Eye (tissue), 1 donor: ENCODE measurements at places on chromosomes 1 and 21.

- peak; percentile 38 for DNase-seq
Measured at GRCh38 chr1:234926559-234927311, 201.9 kb downstream of the TOMM20 start.

DNA sequence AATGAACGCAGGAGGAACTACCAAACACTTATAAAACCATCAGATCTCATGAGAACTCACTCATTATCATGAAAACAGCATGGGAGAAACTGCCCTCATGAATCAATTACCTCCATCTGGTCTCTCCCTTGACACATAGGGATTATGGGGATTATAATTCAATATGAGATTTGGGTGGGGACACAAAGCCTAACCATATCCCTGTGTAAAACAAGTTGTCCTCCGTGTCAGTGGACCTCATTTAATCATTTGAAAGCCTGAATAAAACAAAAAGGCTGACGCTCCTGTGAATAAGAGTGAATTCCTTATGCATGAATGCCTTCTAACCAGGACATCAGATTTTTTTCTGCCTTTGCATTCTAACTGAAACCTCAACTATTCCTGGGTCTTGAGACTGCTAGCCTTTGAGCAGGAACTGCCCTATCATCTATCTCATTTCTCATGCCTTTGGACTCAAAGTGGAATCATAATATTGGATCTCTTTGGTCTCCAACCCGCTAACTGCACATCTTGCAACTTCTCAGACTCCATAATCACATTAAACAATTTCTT is 648.8 kb downstream of the ADGRL2 start:
- DNase-seq: no peak

DNA sequence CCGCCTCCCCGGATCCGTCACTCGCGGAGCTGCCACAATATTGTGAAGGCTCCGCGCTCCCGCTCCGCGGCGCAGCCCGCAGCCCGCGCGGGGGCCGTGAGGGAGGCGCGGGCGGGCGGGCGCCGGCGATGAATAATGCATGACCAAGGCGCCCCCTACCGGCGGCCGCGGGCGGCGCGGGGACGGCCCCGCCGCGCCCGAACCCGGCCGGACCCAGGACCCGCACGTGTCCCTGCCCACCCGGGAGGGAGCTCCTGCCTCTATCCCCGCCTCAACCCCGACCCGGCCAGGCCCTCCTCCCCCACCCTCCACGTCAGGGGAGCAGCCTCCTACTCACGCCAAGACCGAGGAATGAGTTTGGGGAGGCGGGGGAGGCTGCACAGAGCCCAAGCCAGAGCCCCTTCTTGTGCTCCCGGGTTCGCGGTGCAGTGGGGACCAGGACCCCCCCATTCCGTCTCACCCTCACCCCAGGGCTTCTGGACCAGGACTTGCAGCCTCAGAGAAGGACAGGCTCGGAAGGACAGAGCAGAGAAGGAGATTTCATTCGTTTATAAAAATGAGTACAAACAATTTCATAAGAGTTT is 70.8 kb upstream of the CASZ1 start:
- DNase-seq: peak; percentile 86

GRCh38 chr1:93668121-93668520 is 13.5 kb downstream of the BCAR3 start:
- DNase-seq: peak; percentile 41

GRCh38 chr21:42360317-42360716 is 6.0 kb downstream of the TFF1 start:
- DNase-seq: no peak

DNA sequence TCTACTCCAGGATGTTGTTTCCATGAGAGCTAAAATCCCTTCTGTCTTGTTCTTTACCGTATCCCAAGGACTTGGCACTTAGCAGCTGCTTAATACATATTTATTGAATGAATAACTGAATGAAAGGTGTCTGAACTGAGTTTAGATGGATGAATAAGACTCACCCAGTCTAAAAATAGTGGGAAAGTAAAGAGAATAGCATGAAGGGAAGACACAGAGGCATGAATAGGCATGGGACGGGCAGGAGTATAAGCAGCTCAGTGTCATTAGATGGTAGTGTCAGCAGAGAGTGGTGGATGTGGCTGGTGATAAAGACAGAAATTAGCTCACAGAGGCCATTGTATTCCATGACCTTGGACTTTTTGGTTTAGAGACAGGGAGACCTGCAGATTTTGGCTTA is 9.2 kb downstream of the IL12RB2 start:
- DNase-seq: no peak

- no peak for DNase-seq
Measured at GRCh38 chr1:231512147-231512698, 16.2 kb upstream of the TSNAX start.

DNA sequence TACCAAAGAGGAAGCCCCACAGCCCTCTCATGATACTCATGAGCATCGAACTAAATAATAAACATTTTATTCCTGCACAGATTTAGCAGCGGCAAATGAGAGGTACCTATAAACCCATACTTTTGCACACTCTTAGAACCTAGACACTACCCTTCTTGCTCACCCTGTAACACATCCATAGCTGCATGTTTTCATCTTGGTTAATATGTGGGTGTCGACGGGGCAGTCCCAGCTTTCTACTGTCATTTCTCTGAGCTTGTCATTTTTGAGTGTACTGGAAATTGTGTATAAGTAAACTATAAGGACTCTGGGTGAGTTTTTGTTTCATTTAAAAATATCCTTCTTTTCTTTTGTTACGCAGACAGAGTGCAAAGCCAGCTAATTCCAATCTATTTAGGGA is 25.5 kb downstream of the OVGP1 start:
- DNase-seq: no peak

GRCh38 chr1:37480125-37480466 is 5.7 kb downstream of the ZC3H12A start:
- DNase-seq: no peak

DNA sequence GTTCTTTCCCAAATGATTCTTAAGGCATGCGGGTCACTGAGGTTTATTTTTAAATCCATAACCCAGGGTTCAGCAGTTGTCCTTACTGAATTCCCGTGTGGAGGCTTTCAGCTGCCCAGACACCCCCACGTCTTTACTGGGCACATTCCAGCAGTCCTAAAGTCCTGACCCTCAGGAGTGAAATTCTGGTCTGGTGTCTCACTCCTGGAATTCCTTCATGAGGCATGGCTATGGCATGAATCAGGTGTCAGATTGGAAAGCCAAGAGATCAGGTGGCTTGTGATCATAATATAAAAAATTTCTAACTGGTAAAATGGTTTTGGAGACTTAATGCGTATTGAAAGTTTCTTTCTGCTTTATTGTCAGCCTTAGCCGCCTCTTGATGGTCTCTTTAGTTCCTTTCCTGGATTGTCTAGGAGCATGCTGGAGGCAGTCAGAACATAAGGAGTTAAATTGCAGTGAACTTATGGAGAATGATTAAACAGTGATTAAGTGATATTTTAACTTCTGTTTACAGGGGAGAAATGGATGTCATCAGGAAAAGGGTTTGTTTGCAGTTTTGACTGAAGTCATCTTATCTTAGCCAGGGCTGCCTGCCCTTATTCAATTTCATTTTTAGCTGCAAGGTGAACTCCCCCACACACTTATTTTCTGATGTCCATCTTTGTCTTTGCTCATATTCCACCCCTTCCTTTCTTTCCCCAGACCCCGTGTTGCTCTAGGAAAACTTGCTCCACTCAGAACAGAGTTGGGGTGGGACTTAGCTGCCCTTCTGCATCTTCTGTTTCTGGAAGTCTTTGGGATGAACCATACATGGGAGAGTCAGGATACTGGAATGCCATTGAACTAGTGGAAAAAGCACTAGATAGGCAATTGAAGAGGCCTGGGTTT is 25.7 kb upstream of the MACF1 start:
- no peak for DNase-seq

- no peak for DNase-seq
Measured at GRCh38 chr21:45178971-45179370, 104.6 kb downstream of the ADARB1 start.

DNA sequence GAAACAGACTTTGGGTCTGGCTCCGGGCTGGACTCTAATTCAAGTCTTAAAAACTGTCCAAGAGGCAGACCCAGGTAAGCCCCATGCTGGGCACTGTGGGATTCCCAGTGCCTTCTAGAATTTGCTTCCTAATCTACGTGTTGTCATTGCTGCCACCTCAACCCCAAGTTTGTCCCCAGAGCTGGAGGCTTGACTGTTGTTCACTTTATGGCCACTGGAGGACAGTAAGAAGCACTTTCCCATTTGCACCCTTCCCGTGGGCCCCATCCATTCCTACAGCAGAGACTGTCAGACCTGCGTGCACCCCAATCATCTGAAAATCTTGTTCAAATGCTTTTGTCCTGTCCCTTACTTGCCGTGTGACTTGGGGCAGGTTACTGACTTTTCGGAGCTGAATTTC is 29.4 kb upstream of the VASH2 start:
- no peak for DNase-seq

GRCh38 chr1:30822966-30823581 is 65.5 kb upstream of the LAPTM5 start:
- DNase-seq: no peak

- no peak for DNase-seq
Measured at GRCh38 chr1:183365676-183366075, 52.5 kb downstream of the NMNAT2 start.

DNA sequence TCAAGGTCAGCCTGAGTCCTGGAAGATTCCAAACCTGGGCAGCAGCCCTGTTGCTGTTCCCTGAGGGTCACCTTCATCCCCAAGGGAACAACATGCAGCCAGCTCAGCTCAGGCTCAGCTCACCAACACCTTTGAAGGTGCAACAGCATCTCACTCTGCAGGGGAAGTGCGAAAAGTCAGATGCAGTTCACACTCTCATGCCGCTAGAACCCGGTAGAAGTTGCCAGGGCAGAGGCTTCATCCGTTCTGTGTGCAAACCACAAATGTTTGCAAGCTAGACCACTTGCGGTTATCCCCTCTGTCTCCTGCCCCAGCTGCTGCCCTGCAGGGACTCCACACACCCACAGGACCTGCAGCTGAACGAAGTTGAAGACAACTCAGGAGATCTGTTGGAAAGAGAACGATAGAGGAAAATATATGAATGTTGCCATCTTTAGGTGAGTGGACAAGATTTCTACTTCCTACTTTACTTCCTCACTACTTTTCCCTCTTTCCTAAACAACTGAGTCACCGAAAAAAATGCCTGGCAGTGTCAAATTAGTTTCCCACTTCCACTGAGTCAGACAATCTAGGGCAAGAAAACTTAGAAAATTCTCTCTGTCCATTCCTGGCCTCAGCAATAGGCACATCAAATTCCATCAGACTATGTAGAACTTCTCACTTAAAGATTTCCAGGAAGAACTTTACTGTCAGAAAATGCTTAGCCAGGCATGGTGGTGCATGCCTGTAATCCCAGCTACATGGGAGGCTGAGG is 1.8 kb upstream of the FCRL6 start:
- no peak for DNase-seq
